ENCODE measurements at places on chromosomes 1 and 21.

DNA sequence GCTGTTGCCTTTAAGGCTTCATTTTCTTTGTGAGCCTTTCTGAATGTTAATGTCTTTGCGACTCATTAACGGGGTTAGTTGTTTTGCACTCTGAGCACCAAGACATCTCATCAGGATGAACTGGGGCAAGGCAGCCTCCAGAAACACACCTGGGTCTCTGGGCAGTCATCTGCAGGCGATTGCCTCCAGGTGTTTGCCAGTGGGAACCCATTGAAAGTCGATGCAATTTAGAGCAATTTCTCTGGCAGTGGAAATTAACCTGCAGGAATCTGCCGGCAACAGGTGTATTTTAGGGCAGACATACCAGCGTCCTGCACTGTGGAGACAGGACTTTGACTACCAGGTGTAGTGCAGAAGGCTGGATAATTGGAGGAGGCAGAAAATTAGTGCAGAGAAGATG is 661.0 kb upstream of the PTBP2 start:
- no peak for DNase-seq

DNA sequence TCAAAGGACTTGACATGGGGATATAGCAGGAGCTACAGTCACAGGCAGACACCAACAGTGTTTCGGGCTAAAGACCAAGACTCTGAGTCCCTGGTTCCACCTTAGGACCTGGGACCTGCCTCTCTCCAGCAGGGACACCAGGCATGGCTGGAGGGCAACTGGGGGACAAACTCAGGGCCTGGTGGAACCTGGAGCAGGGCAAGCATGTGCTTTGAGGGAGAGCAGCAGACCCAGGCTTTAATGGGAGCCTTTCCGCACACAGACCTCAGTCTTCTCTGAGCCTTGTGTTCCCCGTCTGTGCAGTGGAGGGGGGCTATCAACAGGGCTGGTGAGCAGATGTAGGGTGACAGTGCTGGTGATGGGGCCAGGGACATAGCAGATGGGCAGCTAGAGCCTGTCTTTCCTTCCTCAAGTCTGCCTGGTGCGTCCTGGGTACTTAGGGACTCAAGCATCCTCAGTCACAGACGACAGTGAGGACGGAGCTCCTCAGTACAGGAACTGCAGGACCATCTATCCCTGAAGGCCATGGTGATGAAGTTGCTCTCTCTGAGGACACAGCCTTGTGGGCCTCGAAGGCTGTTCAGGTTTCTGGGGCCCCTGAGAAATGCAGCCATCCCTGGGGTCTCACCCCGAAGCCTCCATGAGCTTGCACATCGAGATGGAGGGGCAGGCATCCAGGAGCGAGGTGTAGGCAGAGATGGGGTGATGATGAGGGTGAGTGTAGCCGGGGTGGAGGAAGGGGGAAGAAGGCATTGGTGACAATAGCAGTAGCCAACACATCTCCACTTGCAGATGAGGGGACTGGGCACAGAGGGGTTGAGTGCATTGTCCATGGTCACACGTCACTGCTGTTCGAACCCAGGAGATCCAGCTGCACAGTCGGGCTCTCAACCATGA is 593.4 kb downstream of the PTPRU start:
- no peak for DNase-seq

DNA sequence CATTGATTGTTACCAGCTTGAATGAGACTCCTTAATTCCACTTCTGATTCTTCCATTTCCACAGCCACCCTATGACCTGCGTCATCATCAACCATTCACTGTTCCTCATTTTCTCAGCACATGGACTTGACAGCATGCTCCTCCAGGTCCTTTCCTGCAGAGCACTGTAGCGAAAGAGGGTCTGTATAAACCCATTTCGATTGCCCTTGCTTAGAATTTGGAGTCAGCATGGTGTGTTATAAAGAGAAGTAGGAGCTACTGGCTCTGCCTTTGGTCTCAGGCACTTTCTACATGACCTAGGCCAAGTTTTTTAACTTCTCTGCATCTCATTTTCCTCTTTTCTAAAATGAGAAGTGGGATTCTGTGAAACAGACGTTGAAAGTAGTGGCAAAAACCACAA is 133.8 kb downstream of the AK5 start:
- DNase-seq, result no peak

DNA sequence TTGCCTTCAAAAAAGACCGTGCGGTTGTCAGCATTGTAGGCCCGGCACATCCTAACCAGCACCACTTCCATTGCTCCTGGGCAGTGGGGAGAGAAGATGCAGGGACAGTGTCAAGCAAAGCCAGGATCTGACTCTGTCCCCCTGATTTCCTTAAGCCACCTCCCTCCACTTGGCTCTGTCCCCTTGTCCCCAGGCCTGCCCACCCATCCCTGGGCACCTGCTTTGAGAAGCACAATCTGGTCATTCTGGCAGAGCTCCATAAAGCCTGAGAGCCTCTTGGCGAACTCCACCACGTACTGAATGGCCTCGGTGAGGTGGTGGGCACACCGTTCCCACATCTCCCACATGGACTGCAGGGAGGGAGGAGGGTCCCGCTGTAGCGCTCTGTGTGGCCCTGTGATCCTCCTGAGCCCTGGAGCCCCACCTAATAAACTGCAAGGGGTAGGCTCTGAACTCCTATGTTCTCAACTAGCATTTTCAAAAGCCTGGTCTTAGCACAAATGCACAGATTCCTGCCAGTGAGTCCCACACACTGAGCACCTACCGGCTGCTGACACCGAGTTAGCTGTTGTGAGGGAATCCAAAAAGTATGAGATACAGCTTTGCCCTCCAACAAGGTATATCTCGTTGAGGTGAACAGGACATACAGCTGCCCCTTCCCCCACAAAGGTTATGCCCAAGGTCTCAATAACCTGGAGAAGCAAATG is 8.2 kb upstream of the LINGO4 start:
- no peak for DNase-seq

- DNase-seq, result no peak
Measured at GRCh38 chr1:224198572-224198971, 15.5 kb downstream of the DEGS1 start.

DNA sequence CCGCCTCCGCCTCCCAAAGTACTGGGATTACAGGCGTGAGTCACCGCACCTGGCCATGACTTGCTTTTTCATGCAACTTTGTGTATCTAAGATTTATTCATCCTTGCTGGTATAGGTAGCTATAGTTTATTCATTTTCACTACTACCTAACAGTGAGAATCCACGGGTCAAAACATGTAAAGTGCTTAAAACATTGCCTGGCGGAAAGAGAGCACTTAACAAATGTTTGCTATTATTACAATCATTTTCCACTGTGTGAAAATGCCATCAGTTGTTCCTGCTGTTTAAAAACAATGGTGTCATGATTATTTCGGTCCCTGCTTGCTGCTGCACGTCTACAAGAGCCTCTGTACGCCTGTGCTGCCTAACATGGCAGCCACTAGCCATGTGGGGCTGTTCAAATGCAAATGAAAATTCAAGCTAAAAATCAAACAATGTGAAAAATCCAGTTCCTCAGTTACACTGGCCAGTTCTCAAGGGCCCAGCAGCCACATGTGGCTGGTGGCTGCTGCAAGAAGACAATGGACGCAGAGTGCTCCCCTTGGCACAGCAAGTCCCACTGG is 65.1 kb downstream of the CLSTN1 start:
- DNase-seq, result no peak

GRCh38 chr1:164707868-164708331 is 148.9 kb downstream of the PBX1 start:
- DNase-seq, result no peak

DNA sequence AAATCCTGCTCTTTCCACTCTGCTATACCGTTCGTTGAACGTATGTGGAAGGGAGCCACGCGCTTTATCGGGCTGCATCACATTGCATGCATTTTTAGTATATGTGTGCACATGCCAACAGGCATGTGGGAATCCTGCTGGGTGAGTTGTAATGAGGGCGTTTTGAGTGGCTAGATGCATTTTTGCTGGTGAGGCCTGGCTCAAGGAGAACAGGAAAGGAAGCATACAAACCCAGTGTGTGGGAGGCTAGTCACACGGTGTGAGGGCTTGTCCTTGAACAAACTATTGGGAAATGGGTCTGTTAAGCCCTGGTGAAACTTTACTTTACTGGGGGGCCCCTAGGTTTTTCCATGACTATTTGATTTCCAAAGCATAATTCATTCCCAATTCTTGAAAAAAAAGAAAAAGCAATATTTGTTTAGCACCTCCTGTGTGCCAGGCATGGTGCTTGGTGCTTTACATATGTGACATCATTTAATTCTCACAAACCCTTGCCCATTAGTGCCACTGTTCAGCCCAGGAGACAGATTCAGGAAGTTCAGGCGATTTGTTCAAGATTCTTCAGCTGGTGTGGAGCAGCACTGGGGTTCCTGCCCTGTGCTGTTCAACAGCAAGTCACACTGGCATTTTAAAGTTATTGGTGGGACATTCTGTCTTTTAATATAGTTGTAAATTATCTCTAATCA is 25.6 kb upstream of the JUN start:
- DNase-seq, result no peak

DNA sequence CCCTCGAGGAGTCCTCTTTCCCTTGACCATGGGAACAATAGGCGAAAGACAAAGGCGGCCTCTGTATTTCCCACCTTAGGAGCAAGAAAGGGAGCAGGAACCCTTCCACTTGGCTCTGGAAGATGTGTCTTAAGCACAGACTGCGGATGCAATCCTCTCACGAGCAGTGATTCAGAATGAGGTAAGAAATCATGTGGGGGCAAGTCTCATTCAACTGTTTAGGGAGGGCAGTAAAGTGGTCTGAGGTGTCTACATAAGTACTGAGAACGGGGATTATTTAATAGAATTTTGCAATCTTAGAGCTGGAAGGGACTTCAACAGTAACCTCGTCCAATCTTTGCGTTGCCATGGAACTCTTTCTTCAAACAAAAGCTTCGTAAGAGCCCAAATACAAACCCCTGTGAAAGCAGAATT is 1.6 kb upstream of the DYRK3 start:
- DNase-seq, result no peak

DNA sequence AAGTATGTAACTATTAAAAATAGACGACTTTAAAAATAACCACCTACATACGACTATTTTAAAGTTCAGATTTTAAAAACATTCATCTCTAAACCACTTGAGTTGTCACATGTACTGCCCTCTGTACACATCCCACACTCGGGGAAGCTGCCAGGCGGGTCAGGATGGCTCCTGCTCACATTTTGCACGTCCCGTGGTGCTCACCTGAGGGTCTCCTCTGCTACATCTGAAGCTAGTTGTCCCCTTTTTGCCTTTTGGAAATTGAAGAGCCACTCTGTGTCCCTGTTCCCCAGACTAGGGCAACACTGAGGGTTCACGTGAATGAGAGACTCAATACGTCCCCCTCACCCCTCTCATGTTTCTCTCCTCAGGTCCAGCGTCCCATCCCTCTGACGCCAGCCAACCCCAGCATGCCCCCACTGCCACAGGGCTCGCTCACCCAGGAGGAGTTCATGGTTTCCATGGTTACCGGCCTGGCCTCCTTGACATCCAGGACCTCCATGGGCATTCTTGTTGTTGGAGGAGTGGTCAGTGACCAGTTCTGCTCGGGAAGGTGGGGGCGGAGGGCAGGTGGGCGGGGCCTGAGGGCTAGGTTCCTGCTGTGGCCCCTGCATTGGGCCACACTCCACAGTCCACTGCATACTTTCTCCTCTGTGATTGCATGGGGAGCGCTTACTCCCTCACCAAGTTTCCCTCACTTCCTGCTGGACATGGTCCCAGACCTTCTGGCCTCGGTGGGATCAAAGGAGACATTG is 13.0 kb upstream of the MIIP start:
- no peak for DNase-seq

GRCh38 chr1:43861988-43862735 is 71.4 kb upstream of the ARTN start:
- no peak for DNase-seq

- DNase-seq, result no peak
Measured at GRCh38 chr1:210446479-210446878, 117.8 kb downstream of the HHAT start.

DNA sequence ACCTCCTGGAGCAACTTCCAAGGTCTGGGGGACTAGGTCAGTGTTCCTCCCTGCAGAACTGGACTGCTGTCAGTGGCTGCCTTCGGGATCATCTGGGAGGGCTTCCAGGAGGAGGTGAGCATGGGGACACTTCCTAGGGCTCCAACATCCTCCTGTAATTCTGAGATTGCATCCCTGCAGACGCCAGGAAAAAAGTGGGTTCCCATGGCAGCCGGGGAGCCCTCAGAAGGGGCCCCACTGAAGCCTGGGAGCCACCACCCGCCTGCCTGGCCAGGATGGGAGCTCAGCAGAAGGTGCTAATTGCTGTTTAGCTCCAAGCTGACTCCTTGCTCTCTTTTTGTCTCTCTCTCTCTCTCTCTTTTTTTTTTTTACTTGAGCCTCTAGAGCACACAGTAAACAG is 16.1 kb upstream of the ARF1 start:
- no peak for DNase-seq

DNA sequence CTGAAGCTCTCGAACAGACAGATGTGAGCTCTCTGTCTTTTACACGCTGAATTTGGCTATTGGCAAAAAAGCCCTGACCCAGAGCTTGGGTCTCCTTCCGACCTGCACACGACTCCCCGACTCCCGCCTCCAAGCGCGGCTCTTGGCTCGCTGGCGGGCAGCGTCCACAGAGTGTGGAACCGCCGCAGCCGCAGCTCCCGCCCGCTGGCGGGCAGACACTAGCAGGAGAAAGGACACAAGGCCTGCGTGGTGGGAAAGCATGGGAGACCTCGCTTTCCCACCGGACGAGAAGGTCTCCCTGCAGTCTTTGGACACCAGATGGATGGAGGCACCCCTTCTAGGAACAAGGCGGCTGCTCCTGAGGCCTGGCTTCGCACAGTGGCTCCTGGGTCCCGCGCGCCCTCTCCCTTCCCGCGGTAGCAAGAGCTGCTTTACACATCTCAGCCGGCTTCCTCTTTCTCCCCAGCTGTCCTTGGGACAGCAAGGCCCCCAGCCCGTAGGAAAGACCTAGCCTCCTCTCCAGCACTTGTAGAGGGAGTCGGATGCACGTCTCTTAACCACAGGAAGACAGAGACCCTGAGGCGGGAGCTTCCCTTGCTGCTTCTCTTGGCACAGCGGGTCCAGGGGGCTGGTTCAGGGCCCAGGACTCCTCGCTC is 92.1 kb downstream of the PRKAB2 start:
- no peak for DNase-seq

- no peak for DNase-seq
Measured at GRCh38 chr1:216686860-216687766, 36.1 kb downstream of the ESRRG start.

DNA sequence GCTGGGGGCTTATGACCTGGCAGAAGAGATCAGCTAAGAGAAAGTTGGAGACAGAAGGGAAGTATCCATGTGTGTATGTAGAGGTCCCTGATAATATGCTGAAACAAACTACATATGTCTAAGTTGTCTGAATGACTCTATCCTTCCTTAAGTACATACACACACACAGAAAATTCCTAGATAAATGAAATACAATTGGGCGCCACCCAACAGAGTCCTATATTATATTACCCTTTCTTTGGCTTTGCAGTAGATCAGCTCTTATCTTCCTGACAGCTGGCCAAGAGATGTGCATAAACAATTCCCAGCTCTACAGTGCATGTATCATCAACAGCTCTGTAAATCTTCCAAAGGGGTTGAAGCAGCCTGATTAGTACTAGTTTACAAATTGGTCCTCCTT is 40.1 kb downstream of the SORT1 start:
- no peak for DNase-seq

GRCh38 chr1:180141381-180141934 is 13.2 kb upstream of the QSOX1 start:
- no peak for DNase-seq

Measured in GM18507 (cell line).